SK-N-SH (cell line): ENCODE measurements at places on chromosomes 13 and 19.

GRCh38 chr13:33352526-33352925, 67.0 kb upstream of the STARD13 start:
- DNase-seq = no peak

- DNase-seq = peak; percentile 45
Measured at GRCh38 chr13:77696006-77696878, 1.2 kb upstream of the SLAIN1 start.

DNA sequence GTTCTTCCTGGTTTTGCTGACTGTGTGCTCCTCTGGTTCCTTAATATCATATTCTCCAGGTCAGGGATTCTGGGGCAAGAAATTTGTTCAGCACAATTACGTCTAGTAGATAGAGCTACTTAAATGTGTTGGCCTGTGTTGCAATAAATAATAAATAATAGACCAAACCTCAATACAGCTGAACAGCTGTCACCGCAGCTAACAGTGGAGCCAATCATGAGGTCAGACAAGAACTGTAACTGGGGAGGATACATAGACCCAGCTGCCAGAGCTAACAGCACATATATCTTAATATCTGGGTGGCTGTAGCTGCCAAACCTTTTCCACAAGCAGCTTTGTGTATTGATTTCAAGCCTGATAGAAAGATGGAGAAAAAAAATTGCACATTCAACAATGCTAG, 1596.3 kb upstream of the PCDH20 start:
- no peak for DNase-seq

- no peak for DNase-seq
Measured at GRCh38 chr13:47519626-47520025, 481.4 kb downstream of the SUCLA2 start.

DNA sequence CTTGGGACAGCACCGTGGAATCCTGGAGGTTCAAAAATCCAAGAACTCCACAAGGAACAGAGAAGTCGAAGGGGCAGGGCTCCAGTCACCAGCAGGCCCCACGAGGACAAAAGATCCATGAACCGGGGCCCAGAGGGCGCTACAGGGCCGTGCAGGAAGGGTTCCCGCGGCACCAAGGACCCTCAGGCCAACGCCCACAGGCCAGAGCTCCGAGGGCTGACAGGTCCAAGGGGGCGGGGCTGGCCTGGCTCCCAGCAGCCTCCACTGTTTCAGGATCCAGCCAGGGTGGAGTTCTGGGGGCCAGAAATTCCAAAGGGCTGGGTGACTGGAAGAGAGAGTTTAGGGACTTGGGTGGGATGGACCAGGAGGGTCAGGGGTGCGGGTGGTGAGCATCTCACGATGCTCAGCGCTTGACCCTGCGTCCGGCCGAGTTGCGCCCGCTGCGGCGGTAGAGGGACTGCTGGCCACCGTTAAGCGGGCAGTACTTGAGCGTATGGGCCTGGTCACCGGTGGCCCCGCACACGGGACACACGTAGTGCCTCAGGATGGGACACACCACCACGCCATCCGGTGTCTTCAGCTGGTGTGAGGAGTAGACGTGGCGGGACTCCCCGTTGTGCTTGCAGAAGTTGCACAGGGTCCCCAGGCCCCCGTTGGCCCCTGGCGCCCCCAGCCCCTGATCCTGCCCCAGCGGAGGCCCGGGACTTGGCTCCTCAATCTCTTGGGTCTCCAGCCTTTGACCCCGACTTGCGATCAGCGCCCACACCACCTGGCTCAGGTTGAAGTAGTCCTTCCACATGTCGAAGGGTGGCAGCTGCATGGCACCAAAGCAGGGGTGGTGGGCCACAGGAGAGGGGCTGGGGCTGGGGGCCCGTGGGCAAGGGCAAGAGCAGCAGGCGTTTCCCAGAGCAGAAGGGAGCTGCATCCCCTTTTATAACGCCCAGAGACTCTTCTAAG, at the start of gene NANOS2:
TSS of gene NANOS2 (minus strand) at position 905 of the 957 bp plus-strand sequence. CDS start at position 820, 85 bp downstream.
- no peak for DNase-seq
